Lung (tissue), 17 donors: ENCODE measurements at places on chromosomes 1 and 21. TPM values are rescaled to one million over a fixed set of nuclear protein-coding genes. Genes with fewer than 3 reads are reported as not detected.

Gene BCAS2
- 28.8 TPM for total RNA-seq

Gene UBXN10
- total RNA-seq: 19.7 TPM

GRCh38 chr1:7536891-7537591, 234.1 kb upstream of the VAMP3 start:
- no peaks in the 10 kb centered on the region for H3K27me3 ChIP-seq
- peaks cover 30% of the 10 kb centered on the region for H3K4me1 ChIP-seq
- H3K4me3 ChIP-seq: no peak overlapping the region
- H3K36me3 ChIP-seq: no peaks in the 10 kb centered on the region

GRCh38 chr1:180811886-180812285, 100.8 kb upstream of the KIAA1614 start:
- no peaks in the 10 kb centered on the region for H3K27me3 ChIP-seq
- no peak overlapping the region for H3K4me3 ChIP-seq
- peaks cover 3% of the 10 kb centered on the region for H3K36me3 ChIP-seq
- DNase-seq: no peak

DNA sequence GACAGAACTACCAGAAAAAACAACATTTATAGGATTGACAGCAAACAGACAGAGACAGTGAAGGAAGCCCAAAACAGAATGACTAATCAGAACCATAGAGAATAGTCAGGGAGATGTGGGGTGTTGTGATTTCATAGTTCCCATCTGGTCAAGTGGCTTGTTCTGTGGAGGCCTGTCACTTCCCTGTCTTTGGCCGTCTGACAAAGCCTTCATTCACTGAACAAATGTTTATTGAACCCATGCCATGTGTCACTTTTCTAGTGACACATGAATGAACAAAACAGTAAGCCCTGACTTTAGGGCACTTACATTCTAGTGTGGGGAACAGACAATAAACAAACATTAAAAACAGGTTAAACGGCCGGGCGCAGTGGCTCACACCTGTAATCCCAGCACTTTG, 3.2 kb upstream of the SRRM1 start:
- H3K27ac ChIP-seq: no peak overlapping the region
- no peaks in the 10 kb centered on the region for H3K27me3 ChIP-seq
- H3K36me3 ChIP-seq: no peaks in the 10 kb centered on the region
- H3K4me1 ChIP-seq: peaks cover 15% of the 10 kb centered on the region
- no peak overlapping the region for H3K4me3 ChIP-seq
- DNase-seq: peak; percentile 17

- H3K36me3 ChIP-seq: no peaks in the 10 kb centered on the region
- no peaks in the 10 kb centered on the region for H3K27me3 ChIP-seq
- H3K4me3 ChIP-seq: no peak overlapping the region
Observed at GRCh38 chr1:42328047-42328625, 6.9 kb downstream of the FOXJ3 start.
